ENCODE measurements at places on chromosomes 6 and 20.

DNA sequence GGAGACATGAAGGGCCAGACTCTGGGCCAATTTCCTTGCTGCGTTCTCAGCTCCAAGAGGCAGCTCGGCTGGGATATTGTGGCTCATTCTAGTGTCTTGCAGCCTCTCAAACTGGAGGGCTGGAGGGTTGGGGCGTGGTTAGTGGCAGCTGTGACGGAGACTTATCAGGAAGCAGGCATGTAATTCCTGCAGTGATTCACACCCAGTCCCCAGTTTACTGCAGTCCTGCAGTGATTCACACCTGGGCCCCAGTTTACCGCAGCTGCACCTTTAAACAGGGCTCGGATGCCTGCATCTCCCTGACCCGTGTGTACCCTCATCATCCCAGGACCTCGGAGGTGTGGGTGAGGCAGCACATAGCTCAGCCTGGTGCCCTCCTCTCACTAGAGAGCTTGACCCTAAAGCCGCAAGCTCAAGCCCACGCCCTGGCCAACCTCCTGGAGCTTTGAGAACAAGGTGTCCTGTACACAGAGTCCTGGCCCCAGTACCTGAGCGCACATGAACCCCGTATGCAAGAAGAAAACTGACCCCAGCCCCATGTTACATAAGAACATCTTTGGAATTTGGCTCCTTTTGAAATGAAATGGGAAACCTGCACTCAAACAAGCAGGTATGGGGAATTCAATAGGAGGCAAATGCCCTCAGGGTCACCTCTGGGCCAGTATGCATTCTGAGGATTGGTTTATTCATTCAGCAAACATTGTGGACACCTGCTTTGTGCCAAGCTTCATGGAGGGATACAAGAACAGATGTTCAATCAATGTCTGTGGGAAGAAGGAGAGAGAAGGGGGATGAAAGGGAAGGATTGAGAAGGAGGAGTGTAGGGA, 55.3 kb upstream of the FAM83D start:
- DNase-seq = no peak

DNA sequence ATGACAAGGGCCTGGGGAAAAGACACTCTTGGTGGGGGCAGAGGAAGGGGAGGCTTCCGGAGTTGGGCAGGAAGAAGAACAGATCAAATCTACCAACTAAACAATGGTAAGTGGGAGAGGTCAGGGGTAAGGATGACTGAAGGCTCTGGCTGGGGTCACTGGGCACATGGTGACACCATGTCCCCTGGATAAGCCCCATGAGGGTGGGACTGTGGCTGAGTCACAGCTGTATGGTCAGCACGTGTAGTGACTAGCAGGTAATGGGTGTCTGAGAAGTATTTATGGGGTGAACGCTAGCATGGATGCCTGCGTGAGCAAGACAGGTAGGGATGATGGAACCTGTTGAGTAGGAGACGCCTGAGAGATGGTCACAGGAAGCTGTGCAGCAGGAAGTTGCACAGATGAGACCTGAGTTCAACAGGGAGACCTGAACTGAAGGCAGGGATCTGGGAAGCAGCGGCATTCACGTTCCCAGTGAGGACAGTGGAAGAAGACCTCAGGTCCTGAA, 64.5 kb upstream of the SNX9 start:
- DNase-seq = no peak

GRCh38 chr20:54704032-54704635, 228.7 kb downstream of the DOK5 start:
- no peak for DNase-seq

DNA sequence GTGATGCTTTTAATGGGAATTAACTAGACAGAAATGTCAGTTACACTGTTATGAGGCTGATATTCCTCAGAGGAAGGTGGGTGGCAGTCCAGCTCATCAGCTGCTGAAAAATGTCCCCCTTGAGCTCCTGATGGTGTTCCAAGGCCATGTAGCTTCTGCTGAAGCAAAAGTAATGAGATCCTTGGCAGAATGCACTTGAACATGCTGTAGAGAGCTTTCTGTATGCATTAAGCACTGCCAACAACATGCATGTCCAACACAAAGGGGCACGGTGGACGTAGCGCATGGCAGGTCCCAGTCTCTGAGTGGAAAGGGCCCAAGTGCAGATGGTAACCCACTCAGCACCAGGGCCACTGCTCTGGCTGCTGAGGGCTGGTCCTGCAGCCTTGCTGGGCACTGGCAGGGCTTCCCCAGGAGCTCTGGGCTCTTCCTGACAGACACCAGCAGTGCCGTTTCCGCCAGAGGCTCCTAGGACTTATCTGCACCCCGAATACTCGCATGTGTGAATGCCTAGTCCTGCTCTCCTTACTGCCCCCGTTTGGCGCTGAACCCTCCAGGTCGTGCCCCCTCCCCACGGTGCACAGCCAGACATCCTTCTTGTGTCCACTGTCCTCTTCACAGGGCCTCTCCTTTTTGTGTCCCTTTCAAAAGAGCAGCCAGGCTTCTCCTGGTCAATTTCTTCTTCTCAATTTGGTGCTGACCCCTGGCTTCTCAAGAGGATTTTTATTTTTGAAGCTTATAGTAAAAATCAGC, 18.6 kb upstream of the SYNDIG1 start:
- no peak for DNase-seq

DNA sequence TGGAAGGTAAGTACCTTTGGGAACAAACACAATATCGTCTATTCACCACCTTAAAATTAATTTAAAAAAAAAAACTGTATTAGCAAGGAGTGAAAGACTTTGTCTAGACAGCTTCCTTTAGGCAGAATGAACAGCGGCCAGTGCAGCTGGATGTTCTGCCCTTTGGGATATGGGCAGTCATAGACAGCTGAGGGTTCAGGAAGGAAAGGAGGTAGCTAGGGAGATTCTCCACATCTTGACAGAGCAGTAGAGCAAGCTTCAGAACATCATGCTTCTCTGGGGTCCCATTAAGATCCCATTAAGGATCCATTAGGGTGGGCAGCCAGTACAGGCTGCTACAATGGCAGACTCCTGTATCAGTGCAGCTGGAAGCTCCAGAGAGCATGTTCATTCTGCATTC, 46.5 kb upstream of the PLCB4 start:
- DNase-seq = no peak

GRCh38 chr6:44185953-44186634, 27.5 kb downstream of the CAPN11 start:
- peak; percentile 18 for DNase-seq

DNA sequence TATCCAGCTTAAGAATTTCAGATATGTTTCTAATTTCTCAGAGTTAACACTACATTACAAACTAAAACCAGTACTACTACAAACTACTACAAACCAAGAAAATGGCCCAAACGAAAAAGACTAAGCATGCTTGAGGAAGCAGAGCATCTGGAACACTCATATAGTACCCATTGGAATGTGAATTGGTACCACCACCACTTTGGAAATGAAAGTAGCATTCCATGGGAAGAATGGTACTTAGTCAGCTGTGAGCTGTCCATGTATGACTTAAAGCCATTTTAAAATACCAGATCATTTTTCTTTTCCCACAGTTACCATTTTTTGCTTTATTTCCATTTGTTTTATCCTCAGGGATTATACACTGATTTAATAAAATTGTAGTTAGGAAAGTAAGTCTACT, 30.5 kb downstream of the FBXO9 start:
- no peak for DNase-seq

- peak; percentile 31 for DNase-seq
These were observed 12.2 kb upstream of the SLC17A2 start for GRCh38 chr6:25942561-25943147.

DNA sequence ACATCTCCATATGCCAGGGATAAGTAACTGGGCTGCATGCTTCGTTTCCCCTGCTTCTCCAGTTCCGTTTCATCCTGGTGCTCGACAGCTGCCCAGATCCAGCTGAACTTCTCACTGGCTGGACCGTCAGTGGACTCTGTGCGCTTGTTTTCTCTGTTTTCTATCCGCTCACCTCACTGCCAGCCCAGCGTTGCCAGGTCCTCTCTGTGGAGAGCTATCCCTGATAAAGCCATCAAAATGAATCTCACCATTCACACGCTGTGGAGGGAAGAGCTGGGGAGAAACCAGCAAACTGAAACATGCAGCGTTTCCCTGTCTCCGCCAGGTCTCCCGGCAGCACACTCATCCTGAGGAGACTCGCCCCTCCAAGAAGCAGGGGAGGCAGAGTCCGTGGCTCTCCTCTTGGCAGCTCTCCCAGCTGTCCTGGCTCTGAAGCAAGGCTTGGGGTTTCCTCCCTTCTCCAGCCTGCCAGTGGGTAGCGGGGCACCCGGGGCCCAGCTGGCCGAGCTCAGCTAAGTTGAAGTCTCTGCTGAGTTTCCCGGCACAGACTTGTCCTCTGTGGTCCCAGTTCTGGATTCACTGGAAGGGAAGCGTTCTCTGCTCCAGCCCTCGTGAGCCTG, 160.9 kb downstream of the DTNBP1 start:
- no peak for DNase-seq

GRCh38 chr20:46811224-46812084, 83.2 kb upstream of the EYA2 start:
- no peak for DNase-seq

DNA sequence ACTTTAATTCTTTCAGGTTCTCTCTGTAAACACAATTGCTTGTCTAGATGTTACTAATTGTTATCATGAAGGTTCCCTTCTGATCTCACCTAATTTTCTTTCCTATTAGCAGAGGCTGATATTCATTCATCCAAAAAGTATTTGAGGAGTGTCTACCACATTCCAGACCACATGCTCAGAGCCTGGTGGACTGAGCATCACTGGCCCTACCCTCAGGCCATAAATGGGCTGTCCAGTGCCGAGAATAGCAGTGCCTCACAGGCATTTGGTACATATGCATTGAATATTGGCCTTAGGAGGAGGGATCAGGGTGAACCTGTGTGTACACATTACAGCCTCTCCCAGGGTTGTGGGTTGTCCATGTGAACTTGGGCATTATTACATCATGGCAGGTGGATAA, 40.4 kb upstream of the PRELID3B start:
- no peak for DNase-seq

DNA sequence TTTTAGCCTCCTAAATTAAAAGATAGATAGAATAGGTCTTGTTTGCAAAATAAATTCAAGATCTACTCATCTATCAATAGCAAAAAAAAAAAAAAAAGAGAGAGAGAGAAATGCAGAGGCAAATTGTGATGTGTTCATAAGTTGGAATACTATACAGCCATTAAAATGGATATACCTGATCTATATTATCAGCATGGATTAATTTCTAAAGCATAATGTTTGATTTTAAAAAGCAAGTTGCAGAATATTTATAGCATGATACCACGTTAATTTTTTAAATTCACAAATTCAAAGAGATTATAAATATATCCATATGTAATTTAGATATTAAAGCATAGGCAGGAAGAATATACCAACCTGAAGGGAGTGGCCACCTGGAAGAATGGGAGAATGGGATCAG, 114.9 kb upstream of the PTPRT start:
- DNase-seq = no peak

DNA sequence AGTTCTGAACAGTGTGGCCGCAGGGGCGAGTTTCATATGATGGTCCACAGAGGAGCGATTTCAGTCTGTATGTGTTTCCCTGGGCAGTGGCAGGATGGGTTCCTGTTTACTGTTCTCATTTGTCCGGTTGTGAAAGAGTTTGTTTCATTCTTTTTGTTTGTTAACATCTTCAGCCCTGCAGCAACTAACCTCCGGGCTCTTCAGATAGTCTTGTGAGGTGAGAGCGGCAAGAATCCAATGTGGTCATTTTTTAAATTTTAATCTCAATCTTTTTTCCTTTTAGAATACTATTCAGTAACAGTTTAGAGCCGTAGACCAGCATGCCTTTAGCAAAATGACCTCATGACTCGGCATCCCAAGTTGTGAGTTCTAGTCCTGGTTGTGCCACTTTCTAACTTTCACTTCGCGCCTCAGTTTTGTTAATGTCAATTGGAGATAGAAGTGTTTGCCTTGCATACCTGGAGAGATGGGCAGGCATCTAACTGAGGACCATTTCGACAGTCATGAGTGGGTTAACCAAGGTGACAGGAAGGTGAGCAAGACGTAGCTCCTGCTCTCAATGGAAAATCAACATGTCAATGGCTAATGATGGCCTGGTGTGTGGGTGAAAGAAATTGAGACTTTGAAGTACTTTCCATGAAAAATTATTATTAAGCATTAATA, 38.5 kb upstream of the PXDC1 start:
- DNase-seq = no peak

GRCh38 chr6:144298194-144298593, 13.1 kb downstream of the UTRN start:
- DNase-seq = no peak

GRCh38 chr20:62984666-62985443, 21.9 kb downstream of the BHLHE23 start:
- DNase-seq = no peak

DNA sequence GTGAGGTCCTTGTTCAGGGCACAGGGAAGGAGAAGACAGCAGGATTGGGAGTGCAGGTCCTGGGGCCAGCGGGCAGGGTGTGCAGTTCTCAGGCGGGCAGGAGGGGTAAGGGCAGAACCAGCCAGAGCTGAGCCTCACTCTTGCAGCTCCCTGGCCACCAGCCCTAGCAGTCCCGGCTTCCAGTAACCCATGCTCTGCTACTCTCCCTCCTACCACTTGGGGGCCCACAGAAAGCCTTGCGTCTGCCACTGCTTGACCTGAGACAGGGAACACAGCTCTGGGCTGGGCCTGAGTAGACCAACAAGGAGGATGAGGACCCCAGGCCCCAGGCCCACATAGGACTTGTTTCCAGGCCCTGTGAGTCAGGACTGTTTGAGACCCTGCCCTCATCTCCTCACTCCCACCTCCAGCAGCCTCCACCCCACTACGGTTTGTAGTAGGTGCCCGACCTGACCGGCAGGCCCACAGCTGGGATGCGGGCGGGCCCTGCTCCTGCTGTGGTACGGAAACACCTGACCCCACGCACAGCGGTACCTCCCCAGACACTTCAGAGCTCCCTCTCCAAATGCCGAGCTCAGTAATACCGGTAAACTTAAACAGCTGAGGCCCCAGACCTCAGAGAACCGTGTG, 39.2 kb downstream of the KCNK5 start:
- peak; percentile 63 for DNase-seq

DNA sequence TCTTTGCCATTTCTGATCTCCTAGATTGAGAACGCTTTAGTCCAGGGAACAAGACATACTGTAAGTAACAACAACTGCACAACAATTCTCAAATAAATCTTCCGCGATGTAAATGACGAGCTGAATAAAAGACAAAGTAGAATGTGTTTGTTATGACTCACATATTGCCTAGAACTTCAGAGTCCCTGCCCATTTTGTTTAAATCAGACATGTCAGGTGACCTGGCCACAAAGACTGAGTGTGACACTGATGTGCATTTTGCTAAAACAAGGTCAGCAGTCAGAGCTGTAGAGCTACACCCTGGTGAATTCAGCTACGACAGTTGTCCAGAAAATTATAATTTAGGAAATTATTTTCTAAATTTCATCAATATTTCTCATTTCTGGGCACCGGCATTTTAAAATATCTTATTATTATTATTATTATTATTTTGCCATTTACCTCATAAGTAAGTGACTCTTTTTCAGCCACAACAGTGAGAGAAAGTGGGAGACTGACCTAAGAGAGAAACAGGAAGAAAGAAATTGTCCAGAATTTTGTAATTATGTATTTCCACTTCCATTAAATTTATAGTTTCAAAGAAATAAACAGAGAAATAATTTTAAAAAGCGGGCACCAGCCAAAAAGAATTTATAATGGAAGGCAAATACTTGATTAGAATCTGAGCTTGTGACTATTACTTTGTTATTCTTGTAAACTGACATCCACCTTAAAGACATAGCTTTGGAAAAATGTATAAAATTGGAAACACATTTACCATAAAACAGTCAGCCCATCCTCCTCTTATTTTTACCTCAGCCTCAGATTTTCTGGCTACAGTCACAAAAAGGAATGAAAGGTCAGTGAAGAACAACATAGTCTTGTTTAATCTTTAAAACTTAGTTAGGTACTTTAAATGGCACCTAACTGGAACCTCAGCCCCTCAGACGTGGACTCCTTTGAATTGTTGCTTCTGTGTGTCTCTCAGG, 157.0 kb upstream of the CITED2 start:
- DNase-seq = no peak
